Activated naive CD8-positive, alpha-beta T cell treated with anti-CD3 and anti-CD28 coated beads, Interleukin-2, amount 50 U/mL, for 24 hours (primary cell): ENCODE measurements at places on chromosomes 13 and 19.

DNA sequence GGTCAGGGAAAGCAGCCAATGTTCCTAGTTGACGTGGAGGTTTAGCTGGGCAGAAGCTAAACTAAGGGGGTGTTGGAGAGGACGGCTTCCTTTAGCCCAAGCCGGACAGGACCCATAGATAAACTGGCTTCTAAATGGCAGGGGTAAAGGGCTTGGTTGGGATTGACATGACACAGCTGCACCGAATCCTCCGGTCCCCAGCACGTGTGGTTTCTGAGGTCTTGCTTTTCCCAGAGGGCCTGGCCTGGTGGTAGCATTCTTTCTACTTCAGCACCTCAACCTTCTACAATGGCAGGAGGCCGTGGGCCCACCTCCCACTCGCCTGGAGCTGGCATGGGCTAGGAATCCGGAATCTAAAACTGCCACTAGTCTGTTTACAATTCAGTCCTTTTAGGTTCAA, 163.0 kb downstream of the FGF9 start:
- no peak overlapping the region for H3K4me3 ChIP-seq
- no peaks in the 10 kb centered on the region for H3K36me3 ChIP-seq
- no peak for DNase-seq
- H3K27me3 ChIP-seq: peaks cover 2% of the 10 kb centered on the region

DNA sequence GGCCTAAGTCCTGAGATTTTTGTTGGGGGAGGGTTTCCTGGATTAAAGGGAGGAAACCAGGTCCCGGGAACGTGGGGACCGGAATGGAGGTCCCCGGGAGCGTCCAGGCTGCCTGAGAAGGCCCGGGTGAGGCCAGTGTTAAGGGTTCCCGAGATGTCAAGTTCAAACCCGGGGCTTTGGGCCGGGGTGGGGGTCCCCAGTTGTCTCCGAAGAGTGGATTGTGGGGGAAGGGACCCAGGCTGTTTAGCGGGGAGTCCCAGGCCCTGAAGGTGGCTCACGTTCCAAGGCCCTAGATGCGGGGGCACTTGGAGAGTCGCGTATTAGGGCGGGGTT, 262 bp downstream of the COX7A1 start:
- no peaks in the 10 kb centered on the region for H3K27me3 ChIP-seq
- no peaks in the 10 kb centered on the region for H3K4me1 ChIP-seq
- no peak overlapping the region for H3K4me3 ChIP-seq
- H3K27ac ChIP-seq: no peak overlapping the region
- H3K36me3 ChIP-seq: peaks cover 16% of the 10 kb centered on the region

GRCh38 chr19:45151320-45151719, 9.5 kb downstream of the NKPD1 start:
- H3K4me1 ChIP-seq: peaks cover 20% of the 10 kb centered on the region
- no peak for DNase-seq
- H3K27ac ChIP-seq: no peak overlapping the region
- peaks cover 24% of the 10 kb centered on the region for H3K27me3 ChIP-seq
- H3K36me3 ChIP-seq: peaks cover 3% of the 10 kb centered on the region

- DNase-seq: no peak
- H3K4me1 ChIP-seq: no peaks in the 10 kb centered on the region
- no peak overlapping the region for H3K4me3 ChIP-seq
- H3K36me3 ChIP-seq: peaks cover 3% of the 10 kb centered on the region
Measured at GRCh38 chr19:38304866-38305429, 897 bp downstream of the C19orf33 start.

DNA sequence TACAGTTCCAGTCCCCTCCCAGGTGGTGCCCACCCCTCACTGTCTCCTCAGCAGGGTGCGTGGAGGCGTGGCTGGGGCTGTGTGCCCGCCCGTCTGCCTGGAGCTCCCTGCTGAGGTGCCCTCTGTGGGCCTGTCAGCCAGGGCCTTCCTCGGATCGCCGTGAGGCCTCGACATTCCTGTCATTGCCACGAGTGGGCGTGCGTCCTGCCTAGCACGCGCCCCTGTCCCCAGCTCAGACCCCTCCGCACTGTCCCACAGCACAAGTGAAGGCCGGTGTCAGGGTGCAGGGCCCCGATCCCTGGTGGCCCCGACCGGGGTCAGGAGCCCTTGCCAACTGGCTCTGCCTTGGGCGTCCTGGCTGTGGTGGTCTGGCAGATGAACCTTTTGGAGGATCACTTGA, 32.2 kb downstream of the DOT1L start:
- H3K36me3 ChIP-seq: peaks cover 12% of the 10 kb centered on the region
- no peaks in the 10 kb centered on the region for H3K27me3 ChIP-seq
- H3K27ac ChIP-seq: no peak overlapping the region
- DNase-seq: no peak
- no peaks in the 10 kb centered on the region for H3K4me1 ChIP-seq

GRCh38 chr13:48304143-48304876, 759 bp downstream of the RB1 start:
- peak overlapping the region; percentile 94 for H3K27ac ChIP-seq
- DNase-seq: peak; percentile 35
- peak overlapping the region; percentile 95 for H3K4me3 ChIP-seq
- peaks cover 22% of the 10 kb centered on the region for H3K36me3 ChIP-seq

- H3K27me3 ChIP-seq: peaks cover 48% of the 10 kb centered on the region
- H3K4me3 ChIP-seq: peak overlapping the region; percentile 55
- H3K4me1 ChIP-seq: peaks cover 10% of the 10 kb centered on the region
- no peaks in the 10 kb centered on the region for H3K36me3 ChIP-seq
- peak; percentile 71 for DNase-seq
Measured at GRCh38 chr19:7799640-7800355, 30.2 kb upstream of the EVI5L start.

GRCh38 chr13:38166116-38166515, 183.5 kb upstream of the UFM1 start:
- DNase-seq: no peak
- H3K36me3 ChIP-seq: no peaks in the 10 kb centered on the region
- H3K4me1 ChIP-seq: peaks cover 10% of the 10 kb centered on the region
- H3K4me3 ChIP-seq: no peak overlapping the region
